ENCODE measurements at places on chromosomes 13 and 19.

DNA sequence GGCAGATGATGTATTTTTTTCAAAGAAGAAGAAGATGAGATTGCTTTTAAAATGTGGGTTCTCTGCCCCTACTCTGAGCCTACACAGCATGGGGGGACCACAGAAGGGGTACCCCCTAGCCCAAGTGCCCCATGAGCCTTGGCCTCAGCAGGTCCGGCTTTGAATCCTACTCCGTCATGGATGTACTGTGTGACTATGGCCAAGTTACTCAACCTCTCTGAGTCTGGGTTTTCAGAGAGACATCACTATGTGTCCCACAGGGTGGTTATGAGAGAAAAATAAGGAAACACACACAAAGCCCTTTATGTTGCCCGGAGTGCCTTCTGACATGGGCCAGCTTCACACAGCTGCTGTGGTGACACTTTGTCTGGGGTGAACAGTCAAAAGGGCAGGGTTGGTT is 92.0 kb downstream of the KCTD15 start:
- DNase-seq: no peak

GRCh38 chr13:27073186-27073585 is 98.4 kb downstream of the USP12 start:
- no peak for DNase-seq

DNA sequence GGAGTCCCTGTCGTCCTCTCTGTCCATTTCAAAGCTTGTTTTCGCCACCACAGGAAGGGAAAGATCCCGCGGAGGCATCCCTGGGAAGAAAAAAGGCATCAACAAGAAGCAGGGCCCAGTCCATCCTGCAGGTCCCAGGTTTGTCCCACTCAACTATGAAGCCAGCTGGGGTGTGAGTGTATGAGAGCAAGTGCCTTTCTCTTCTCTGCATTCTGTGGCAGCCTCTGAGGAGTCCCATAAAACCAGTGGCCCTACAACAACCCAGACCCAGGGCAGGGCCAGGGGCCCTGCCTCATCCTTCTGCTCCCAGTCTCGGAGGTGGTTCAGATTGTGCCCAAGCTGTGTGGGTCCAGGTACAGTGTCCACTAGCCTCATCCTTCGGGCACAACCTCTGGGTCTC is 18.9 kb downstream of the PEG3 start:
- no peak for DNase-seq

DNA sequence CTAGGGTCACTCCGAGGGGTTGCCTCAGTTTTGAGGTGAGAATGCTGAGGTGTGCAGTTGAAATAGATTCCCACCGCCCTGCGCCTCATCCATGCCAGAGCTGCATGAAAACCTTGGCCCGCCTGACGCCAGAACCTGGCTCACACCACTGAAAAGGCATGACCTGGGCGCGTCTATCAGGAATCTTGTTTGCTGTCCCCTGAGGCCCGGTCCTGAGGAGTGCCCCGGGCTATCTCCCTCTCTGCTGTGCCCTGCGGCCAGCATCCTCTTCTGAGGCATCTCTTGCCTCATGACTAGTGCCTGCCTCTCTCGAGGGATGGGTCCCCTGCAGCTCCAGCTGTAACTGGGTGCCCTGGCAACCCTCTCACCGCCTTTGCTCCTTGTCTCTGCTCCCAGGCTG is 28.1 kb downstream of the SMARCA4 start:
- no peak for DNase-seq

DNA sequence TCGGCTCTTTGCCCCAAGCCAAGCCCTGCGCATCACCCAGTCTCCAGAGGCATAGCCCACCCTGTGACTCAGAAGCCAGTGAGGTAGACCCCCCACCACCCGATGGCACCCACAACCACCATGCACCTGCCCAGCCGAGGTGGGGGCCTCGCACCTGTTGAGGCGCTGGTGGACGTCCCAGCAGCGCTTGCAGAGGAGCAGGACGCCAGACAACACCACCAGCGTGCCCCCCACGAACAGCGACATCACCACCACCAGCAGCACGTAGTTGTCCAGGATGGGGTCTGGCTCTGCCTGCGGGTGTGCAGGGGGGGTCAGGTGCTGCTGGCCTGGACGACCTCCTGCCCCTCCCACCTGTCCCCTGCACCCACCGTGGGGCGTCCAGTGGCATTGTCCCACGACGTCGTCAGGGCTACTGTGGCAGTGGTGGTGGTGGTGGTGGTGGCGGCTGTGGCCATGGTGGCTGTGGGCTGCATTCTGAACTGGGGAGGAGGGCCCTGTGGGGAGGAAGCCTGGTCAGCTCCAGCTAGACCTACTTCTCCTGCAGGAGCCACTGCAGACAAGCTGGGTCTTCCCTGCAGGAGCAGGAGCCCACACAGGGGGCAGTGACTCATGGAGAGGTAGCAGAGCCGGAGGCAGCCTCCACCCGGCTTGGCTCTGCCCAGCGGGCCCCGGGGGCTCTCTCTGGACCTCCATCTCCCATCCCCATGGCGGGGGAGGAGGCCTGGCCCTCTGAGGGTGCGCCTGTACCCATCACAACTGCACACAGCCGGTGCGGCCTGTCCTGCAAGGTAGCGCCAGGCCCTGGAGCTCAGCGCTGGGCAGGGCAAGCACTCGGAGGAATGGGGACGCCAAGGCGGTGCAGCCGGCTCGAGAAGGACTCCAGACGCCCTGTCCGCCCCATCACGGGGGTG is 1.9 kb downstream of the CBARP start:
- no peak for DNase-seq

- no peak for DNase-seq
These were observed 41.8 kb downstream of the GSX1 start for GRCh38 chr13:27834095-27834494.

DNA sequence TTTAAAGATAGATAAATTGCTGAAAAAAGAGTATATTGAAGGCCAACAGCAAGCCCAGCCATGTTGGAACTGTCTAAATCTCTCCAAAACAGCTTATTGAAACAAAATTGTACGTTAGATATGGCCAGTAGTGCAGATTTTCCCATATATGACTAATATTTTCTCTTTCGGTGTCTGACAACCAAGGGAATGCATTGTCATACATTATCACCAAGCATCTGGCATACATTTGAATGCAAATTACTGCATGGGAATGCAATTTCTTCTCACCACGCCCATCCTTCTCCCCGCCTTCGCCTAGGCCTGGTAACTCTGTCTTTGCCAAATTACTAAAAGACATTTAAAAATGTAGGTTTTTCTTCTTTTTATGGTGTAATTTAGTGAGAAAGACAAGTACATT is 32.5 kb upstream of the IRS2 start:
- DNase-seq: no peak

- DNase-seq: no peak
These were observed 147.1 kb downstream of the TBC1D4 start for GRCh38 chr13:75334634-75335447.

DNA sequence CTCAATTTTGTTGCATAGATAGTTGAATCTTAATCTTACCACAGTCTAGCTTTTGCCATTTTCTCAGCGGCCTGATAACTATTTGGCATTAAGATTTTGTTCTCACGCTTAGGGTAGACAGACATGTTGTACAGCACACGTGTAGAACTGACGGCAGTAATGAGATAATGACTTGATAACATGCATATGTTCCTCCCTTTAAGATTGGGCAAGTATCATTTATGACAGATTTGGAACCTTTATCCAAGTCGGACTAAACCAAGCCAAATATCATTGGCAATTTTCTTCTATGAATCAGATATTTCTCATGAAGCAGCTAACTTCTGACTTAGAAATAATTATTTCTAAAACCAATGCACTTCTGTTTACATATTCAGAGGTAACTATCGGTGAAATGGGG is 205.5 kb downstream of the NDFIP2 start:
- no peak for DNase-seq

DNA sequence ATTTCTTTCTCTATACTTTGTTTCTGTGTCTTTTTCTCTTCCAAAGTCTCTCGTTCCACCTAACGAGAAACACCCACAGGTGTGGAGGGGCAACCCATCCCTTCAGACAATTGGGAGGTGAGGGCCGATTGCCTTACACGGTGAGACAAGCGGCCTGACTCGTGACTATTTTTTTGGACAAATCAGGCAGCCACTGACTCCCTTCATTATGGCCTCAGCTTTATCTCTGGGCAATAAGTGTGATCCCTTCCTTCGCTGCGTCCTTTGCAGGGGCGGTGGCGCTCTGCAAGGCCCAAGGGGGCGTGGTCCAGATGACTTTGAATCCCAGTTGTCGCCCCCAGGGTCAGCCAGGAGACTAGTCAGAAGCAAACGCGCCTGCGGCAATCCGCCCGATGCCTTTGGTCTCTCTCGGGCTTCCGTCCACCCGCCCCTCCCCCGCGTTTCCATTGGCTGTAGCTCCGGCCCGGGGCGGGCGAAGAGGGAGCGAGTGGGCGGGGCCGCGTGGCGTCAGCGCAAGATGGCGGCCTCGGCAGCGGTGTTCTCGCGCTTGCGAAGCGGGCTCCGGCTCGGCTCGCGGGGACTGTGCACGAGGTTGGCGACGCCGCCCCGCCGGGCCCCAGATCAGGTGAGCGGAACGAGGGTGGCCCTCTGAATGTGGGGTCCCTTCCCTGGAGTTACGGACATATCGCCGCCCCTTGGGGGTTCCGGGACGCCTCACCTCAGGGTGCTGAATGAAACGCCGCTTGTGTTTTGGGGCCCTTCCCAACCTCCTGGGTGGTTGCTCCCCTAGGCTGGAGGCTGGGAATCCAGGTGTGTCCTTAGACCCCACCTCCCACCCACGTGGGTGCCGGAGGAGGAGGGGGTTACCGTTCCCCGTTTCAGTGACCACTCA is at the start of gene TIMM50:
TIMM50 (plus strand) TSS at position 502 of the 892 bp plus-strand sequence; CDS start at position 518, 16 bp downstream.
- DNase-seq: peak; percentile 83

GRCh38 chr19:17751103-17751911 is at the start of gene FCHO1:
TSS of gene FCHO1 (plus strand) at chr19:17751477. CDS start at chr19:17755165, 3,688 bp downstream.
- no peak for DNase-seq

DNA sequence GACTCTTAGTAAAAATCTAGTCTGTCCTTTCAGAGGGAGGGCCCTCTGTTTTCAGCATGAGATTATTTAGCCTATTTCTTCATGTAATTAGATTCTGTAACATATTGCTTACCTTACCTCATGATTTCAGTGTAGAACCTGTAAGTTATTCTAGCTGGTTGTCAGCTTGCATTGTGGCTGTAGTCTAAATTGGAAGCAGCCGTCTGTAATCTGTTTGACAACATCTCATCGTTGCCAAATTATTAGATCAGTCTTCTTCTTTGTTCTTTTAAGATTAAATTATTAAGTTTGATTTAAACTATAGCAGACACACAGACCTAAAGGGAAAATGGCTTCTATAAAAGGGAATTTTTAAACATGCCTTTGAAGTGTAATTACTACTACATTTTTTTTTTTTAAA is 34.8 kb downstream of the SLAIN1 start:
- DNase-seq: no peak

GRCh38 chr13:106173346-106173745 is 362.1 kb downstream of the EFNB2 start:
- DNase-seq: peak; percentile 50

DNA sequence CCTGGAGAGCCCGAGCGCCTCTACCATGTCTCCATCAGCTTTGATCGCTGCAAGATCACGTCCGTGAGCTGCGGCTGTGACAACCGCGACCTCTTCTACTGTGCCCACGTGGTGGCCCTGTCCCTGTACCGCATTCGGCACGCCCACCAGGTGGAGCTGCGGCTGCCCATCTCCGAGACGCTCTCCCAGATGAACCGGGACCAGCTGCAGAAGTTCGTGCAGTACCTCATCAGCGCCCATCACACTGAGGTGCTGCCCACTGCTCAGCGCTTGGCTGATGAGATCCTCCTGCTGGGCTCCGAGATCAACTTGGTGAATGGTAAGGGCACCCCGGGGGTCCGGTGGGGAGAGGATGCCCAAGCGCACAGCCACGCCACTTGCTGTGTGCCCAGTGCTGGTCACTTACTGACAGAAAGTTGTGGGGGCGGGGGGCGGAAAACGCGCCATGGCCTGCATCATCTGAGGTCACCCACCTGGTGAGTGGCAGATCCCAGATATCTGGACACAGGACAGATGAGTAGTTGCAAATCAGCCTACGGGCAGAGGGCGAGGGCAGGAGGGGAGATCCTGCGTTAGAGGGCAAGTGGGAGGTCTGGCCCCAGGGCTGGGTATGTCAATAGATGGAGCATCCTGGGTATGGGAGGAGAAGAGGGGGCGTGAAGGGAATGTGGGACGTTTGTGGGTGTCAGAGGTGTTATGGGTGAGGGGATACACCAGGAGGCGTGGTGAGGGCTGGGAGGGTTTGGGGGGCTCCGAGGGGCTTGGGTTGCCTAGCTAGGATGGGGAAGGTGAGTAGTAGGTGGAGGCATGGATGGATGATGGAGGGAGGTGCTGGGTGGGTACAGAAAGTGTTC is 9.8 kb downstream of the ZSWIM4 start:
- DNase-seq: no peak
